T-helper 1 cell (primary cell): ENCODE measurements at places on chromosomes 6 and 20.

- DNase-seq = no peak
These were observed 57.9 kb downstream of the SYNJ2 start for GRCh38 chr6:158039571-158040050.

GRCh38 chr6:56753811-56754210, 111.1 kb upstream of the DST start:
- no peak for DNase-seq

GRCh38 chr6:19804205-19805128, 32.7 kb upstream of the ID4 start:
- no peak for DNase-seq

DNA sequence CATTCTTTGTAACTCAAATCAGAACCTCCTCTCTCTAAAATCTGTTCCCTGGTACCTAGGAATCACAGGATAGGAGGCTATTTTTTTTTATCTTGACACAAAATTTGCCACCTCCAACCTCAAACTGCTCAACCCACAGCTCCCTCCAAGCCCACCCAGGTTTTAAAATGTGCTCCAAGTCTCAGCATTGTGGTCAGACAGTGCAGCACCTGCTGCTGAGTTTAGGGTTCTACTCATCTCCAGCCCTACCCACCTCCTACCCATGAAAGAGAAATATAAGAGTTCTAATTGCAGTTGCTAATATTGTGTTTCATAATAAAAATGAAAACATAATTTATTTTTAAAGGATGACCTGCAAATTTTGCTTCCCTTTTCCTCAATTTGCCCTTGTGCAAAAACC, 496.5 kb downstream of the MAFB start:
- DNase-seq = no peak

DNA sequence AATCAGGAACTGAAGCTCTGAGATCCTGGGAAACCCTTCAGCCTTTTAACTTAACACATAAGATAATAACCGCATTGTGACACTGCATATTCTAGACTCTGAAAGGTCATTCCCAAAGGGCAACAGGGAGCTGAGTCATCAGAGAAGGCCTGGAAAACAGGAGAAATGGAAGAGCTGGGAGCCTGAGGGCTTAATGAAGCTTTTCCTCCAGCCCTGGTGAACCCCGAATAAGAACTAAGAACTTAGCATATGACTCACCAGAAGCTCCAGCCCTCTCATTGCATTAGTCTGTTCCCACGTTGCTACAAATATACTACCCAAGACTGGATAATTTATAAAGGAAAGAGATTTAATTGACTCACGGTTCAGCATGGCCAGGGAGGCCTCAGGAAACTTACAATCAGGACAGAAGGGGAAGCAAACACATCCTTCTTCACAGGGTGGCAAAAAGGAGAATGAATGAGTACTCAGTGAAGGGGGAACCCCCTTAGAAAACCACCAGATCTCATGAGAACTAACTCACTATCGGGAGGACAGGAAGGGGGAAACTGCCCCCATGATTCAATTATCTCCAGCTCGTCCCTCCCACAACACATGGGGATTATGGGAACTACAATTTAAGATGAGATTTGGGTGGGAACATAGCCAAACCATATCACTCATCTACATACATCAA, 648.5 kb downstream of the TFAP2A start:
- no peak for DNase-seq
